NCI-H446 treated with DMSO at 0.1 percent for 48 hours (cell line): ENCODE measurements at places on chromosomes 5 and 9.

GRCh38 chr9:78215706-78216105, 20.2 kb upstream of the CEP78 start:
- no peak for DNase-seq

DNA sequence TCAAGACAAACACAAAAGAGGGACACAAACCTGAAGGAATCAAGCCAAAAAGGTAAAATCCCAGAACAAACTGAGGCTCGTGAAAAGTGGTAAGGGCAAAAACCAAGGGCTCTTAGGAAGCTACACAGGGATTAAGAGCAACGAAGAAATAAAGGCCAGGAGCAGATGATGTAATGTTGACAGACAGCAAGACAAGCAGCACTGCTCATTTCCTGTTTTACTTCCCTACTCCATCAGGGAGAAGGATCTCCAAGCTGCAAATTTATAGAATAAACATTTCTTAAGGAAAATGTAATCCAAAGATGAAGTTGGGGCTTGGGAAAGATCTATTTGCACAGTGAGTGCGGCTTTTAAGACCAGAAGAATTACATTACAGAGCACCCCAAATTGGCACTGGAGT, 182.3 kb upstream of the MAP1B start:
- no peak for DNase-seq

DNA sequence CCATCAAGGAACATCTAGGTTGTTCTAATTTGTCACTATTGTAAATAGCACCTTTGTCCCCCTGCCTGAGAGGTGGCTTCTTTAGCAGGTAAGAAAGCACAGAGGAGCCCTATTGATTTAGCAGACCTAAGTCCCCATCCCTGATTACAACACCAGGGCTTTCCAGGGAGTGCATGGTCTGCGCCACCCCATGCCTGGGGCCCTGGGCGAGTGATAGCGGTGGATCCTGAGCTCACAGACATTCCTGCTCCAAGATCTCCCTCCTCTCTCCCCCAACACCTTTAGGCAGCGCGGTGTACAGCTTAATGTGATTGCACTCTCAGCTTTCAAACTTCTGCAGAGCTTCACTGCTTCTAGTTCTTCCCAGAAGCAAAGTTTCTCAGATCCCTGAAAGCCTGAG, 67.4 kb upstream of the WWC1 start:
- no peak for DNase-seq

GRCh38 chr5:150180241-150181026, 9.4 kb upstream of the SLC6A7 start:
- no peak for DNase-seq

DNA sequence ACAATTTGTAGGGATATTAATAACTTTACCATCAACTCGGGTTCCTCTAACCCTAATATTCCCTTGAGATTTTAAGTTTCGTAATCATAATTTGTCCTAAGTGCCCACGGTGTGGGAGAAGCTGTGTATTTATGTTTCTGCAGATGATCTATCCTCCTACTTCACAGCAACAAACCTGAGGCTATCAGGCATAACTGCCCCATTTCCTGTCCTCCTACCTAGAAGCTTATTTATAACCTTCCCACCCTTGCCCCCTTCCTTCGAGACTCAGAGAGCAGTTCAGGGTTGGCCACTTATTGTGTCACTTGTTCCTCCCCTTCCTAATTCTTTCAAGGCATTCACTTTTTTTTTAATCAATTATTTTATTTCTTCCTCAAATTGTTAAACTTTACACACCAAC, 29.6 kb upstream of the LCP2 start:
- no peak for DNase-seq

DNA sequence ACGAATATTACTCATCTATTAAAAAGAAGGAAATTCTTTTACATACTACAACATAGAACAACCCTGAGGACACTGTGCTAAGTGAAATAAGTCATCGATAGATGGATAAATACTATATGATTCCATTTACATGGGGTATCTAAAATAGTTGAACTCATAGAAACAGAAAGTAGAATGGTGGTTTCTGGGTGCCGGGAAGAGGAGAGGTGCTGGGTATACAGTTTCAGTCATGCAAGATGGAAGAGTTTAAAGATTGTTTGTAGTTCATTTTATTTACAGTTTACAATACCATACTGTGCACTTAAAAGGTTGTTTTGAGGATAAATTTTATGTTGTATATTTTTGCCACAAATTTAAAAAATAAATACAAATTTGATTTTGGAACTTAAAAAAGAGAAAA, 267.5 kb upstream of the ITGA1 start:
- DNase-seq = no peak

DNA sequence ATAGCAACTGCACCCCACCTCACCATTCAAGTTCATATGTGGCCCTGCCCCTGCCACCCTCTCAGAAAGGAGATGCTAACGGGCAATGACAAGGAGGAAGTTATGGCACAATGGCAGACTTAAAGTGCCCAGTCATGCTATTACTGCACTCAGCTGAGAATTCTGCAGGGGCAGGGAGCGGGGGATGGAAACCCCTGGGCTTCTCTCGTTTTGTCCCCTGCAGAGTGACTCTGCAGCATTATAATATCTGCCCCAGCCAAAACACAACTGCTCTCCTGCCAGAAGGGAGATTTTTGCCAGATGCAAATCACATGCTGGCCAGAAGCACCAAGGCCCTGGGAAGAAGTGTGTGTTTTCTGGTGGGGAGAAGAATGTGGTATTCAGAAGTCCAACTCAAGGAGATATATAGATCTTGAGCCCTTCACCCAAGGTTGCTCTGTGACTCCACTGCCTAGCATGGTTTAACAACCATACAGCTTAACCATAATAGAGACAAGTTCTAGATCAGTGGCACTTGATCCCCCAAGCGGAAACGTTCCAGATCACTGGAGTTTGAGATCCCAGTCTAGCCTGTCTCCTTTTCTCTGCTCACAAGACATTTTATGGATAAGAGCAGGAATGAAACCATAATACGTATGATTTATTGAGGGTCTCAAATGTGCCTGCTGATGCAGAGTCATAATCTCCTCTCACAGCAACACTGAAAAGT, 207.0 kb upstream of the MAP3K1 start:
- no peak for DNase-seq

DNA sequence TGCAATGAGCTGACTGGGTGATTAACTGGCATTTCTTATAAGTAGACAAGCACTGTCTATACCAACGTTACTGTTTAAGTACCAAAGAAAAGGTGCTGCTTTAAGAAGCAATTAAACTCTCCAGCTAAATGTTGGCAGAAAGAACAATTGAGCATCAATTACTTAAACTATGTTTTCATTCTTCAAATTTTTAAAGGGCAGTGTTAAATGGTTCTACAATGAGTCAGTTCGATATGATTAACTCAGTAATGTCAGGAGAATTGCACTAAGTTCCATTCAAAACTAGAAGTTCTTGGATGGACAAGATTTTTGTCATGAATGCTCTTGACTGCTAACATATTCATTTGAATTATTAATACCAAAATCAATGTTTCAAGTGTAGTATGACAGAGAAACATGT, 593.7 kb downstream of the DNAH5 start:
- no peak for DNase-seq
